Stimulated activated CD8-positive, alpha-beta memory T cell treated with anti-CD3 and anti-CD28 coated beads, Interleukin-15, amount 100 ng/mL, for 4 hours (primary cell): ENCODE measurements at places on chromosomes 2 and 18.
A peak's percentile ranks its signal among the peaks of the same experiment; 100 is the strongest.

DNA sequence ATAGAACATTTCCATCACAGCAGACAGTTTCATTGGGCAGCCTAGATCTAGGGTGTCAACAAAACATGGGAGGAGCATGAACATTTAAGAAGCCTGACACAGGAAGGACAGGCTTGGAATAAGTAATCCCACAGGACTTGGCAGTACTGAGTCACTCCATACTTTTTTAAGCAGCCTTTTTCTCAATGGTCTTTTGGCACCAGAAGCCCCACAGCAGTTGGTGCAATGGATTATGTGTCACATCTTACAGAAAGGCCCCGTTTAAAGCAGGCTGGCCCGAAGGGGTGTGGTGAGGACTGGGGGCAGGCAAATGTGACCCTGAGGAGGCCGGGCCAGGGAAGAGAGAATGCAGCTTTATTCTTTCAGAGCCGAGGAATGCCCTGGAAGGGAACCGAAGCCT, 26.6 kb downstream of the SPTBN1 start:
- no peak for DNase-seq

DNA sequence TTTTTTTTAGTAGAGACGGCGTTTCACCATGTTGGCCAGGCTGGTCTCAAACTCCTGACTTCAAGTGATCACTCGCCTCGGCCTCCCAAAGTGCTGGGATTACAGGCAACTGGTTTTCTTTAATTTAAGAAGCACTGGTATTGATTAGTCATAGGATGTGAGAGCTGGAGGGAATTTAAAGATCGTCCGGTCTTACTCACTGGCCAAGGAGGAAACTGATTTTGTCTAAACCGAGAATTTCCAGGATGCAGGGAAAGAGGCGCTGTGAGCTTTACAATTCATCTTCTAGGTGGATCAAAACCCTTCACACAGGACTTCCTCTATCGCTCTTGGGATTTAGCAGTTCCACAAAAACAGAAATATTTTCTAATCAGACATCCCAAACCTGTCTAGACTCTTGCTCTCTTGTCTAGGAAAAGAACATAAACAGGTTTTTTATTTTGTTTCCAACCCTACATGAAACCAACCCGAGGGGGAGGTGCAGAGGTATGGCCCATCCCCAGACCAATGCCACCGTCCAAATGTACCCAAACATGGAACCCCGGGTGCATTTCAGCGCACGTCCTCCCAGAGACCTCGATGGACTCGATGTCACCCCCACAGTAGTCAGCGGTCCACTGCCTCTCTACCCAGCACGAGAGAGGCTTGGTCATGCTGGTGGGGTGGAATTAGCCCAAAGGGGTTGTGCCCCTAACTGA, 12.5 kb upstream of the TUBB6 start:
- no peak for DNase-seq

GRCh38 chr2:59713577-59713976, 839.9 kb downstream of the BCL11A start:
- no peak for DNase-seq

DNA sequence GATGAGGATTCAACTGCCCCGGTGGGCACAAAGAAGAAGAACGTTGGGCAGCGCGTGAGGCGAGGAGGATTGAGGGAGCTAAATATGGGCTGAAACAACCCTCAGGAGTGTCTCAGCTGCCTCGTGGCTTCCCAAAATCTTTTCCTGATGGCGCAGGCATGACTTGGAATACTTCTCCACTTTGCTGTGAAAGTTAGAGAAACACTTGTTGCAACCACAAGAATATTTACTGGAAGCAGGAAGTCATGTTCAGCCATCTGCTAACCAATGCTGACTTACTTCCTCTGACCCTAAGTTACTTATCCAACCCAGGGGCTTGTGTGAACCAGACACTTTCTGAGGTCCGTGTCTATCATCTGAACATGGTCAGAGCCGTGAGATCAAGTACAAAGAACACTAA, 148.8 kb downstream of the ARL4C start:
- DNase-seq, result no peak

DNA sequence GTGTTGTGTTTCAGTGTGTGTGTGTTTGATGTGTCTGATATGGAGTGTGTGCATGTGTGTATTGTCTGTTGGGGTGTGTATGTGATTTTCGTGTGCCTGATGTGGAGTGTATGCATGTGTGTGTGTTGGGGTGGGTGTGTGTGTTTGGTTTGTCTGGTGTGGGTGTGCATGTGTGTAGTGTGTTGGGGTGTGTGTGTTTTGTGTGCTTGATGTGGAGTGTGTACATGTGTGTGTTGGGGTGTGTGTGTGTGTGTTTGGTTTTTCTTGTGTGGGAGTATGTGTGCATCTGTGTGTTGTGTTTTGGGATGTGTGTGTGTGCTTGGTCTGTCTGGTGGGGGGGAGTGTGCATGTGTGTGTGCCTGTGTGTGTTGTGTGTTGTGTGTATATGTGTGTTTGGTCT, 247.4 kb upstream of the ST6GAL2 start:
- no peak for DNase-seq

GRCh38 chr2:40281021-40281940, 170.6 kb downstream of the SLC8A1 start:
- no peak for DNase-seq

DNA sequence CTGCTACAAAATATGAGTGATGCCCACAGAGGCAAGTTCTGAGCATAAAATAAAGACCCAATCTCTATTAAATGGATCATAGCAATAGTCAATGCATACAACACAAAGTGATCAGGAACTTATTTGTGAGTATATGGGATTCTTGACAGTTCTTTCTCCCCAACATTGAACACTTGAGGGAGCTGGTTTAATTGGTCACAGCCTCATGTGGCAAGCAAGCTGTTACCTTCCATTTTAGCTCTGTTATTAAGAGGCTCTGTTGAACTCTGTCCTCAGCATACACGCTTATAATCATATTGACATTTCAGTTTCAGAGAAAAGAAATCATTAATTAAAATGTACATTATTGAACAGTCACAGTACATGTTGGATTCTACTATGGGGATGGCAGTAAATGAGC, 37.6 kb upstream of the PAX3 start:
- no peak for DNase-seq

DNA sequence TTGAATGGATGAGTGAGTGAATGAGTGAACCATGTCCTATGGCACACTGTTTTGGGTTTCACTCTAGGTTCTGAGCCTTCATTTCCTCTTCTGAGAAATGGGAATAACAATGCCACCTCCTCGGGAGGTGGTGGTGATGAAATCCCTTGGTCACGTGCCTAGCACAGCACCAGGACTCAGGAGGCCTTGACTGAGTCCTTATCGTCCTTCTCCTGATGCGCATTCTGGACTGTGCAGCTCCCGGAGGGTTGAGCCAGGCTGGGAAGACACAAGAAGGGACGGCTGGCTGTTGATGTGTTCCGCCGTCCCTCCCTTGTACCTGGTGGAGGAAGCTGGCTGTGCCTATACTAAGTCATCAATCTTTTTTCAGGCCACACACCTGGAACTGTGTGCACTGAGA, 437.3 kb downstream of the ZNF521 start:
- DNase-seq, result no peak

GRCh38 chr2:86185517-86186212, 9.6 kb downstream of the IMMT start:
- no peak for DNase-seq

- no peak for DNase-seq
Observed at GRCh38 chr18:79403723-79404566, 8.2 kb downstream of the NFATC1 start.

DNA sequence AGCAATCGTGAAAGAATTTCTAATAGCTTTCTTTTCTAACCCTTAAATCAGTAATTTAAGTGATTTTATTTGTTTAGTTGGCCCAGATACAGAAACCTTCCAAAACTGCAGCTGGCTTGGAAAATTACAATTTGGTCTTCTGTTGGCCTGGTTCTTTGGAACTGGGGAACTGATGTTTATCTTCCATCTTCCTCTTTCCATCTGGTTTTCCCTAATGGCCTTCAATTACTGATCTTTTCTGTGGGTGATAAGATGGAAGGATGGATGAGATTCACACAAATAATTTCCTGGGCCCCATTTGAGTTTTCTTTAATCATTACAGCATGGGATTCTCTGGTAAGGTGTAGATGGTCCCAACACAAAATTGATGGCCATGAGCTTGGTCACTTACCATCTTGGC, 106.5 kb upstream of the CHRNA1 start:
- no peak for DNase-seq

GRCh38 chr18:42288129-42288528, 333.1 kb downstream of the PIK3C3 start:
- DNase-seq, result no peak

DNA sequence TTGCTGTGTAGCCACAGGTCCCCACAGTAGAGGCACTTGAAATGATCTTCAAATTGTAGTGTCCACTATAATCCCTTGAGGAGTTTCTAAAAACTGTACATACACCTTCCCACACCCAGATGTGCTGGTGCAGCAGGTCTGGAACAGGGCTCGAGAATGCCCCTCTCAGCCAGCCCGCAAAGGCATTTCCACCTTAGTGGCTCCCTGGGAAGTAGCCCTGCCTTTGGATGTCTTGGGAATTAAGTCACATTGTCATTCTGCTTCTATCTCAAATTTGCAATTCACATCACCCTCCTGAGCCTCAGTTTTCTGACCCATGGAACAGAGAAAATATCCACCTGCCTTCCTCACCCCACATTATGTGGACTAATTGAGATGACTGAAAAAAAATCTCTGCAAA, 44.3 kb upstream of the TCF7L1 start:
- DNase-seq, result no peak

DNA sequence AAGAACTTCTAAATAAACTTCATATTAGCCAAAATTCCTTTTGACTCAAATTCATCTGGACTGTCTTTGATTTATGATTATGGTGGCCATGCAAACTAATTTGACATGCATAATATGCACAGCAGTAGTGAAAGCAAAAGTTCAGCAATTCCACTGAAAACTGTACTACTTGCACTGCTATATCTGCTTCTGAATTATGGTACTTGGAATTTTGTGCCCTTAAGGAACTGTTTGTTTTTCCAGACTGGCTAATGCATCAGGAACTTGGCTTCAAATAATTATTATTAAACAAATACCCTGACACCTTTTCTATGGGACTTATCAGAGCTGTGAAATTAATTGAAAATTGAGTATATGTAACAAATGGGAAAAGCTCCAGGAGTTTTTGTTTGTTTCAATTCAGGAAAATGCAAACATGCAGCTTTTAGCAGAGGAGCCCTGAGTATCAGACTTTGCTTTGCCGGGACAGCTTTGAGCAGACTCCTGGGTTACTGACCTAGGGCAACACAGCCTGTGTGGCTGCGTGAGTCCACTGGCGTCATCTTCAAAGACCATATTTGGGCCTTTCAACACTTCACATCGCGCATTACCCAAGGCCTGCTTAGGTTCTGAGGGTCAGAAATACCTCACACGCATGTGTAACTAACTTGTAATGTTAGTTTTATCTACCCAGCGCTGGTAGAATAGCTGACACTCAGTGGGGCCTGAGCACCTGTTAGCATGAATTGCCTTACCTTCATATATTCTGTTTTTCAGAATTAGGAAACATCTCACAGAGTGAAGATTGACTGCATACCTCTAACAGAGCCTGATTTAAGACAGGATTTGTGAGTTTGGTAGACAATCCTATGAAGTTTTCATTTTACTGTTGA, 35.4 kb downstream of the CFAP221 start:
- no peak for DNase-seq

GRCh38 chr18:36265015-36265414, 32.5 kb upstream of the FHOD3 start:
- DNase-seq, result no peak

- DNase-seq, result no peak
Observed at GRCh38 chr18:48162956-48163737, 232.7 kb upstream of the SMAD2 start.

DNA sequence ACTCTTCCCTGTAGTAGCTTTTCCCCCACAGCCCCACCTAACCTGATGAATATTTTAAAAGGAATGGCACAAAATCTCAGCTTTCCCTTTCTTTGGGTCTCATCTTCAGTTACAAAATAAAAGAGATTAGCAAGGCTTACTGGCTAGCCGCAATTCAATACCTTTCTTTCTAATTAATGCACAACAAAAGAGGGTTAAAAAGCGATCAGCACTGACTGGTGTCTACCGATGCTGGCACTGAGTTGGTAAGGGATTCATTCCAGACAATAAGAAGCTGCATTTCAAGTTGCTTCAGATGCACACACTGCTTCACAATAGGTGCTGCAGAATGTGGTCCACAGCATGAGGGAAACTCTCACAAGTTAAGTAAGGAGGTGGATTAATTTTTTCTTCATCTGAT, 41.9 kb downstream of the HDHD2 start:
- no peak for DNase-seq

- peak; percentile 95 for DNase-seq
Observed at GRCh38 chr2:206159346-206160124, at the start of the genes EEF1B2 and NDUFS1. TSS of gene EEF1B2 (plus strand) at chr2:206159895. CDS start at chr2:206159980, 85 bp downstream. TSS of gene NDUFS1 (minus strand) at chr2:206159444. CDS start at chr2:206153678, 5,766 bp downstream.

DNA sequence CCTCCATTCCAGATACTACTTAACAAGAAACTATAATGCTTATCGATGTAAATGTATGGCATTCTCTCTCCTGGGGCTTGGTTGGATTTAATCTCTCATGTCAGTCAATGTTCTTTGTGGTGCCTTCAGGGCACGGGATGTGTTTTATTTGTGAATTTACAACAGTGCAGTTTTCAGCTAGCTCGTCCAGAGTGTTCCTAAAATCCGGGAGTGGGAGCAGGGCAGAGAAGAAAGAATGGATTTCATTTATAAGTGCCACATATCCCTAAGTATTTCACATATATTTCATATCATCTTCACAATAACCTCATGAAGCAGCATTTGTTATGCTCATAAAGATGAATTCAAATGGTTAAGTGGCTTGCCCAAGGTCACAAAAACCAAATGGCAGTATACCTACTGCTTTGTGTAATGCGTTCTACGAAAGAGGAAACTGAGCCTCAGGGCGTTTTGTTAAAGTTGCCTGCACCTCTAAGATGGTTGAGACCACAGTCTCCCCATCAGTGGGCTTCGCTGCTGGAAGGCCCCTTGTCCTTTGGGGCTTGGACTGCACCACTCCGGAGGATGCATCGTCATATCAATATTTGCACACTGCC, 134.7 kb upstream of the MGAT5 start:
- no peak for DNase-seq

DNA sequence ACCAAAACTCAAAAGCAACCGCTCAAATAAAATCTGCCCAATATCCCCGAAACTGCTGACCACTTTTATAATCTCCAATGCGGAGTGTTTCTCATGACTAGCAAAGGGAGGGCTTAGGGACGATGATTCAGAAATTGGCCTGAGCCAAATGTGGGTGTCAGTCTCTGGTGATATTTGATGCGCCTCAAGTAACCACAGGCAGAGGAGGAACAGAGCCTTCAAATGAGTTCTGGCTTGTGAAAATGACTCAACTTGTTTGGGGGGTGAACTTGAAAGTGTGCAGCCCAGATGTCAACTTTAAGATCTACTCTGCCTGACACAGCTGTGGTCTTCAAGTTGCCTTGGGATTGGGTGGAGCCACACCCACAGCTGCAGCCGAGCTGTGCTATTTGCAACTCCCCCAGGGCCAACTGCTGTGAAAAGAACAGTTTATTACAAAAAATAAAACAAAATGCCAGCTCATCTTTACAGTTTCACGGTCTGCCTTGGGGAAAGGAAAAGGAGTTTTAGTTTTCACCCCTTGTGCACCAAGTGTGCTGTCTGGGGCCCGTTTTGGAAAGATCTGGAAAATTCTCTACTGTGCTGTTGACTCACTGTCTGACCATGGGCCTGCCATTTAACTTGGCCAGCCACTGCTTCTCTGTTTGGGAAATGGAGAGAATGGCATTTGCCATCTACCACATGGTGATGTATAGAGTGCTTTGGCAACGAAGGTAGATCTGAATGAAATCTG, 222.1 kb downstream of the MTX2 start:
- DNase-seq, result no peak
